Stimulated activated CD8-positive, alpha-beta memory T cell treated with anti-CD3 and anti-CD28 coated beads, Interleukin-4, amount 100 ng/mL, for 1 hour (primary cell): ENCODE measurements at places on chromosomes 1 and 21.

- DNase-seq = no peak
Measured at GRCh38 chr1:21662426-21663247, 6.5 kb downstream of the RAP1GAP start.

DNA sequence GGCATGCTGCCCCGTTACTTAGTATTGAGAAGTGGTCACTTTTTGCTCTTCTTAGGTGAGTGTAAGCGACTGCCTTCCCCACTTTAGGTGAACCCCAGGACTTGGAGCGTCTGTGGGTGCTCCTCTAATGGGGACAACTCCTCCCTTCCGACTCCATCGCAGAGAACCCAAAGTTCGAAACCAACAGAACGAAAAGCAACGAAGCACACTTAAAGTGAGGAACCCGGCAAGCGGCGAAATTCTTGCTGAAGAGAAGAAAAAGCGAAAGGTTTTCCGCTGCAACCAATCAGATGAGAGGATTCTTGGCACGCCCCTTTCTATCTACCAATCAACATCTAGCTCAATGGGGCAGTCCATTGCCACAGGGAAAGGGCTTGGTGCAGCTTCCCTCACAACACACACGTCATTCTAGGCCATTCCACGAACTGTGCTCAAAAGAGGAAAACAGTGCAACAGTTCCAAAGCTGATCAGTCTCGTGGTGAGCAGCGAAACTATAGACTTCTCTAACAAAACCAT, 709 bp upstream of the SUCO start:
- peak; percentile 59 for DNase-seq

DNA sequence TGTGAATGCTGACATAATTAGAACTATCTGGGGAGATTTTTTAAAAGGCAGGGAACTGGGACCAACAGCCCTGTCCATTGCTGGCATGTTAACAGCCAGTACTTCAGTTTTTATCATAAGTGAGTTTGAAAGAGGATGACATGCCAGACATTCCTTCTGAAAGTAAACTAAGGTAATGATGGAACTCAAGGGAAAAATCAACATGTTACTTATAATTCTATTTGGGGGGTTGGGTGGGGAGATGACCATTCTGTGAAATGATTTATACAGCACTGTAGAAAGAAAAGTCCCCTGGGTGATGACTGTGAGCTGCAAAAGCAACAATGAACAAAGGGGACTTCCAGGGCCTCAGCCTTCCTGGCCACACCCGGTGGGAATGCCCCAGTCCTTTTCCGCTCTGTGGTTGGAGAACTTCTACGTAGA, 5.4 kb upstream of the LAMC2 start:
- no peak for DNase-seq

DNA sequence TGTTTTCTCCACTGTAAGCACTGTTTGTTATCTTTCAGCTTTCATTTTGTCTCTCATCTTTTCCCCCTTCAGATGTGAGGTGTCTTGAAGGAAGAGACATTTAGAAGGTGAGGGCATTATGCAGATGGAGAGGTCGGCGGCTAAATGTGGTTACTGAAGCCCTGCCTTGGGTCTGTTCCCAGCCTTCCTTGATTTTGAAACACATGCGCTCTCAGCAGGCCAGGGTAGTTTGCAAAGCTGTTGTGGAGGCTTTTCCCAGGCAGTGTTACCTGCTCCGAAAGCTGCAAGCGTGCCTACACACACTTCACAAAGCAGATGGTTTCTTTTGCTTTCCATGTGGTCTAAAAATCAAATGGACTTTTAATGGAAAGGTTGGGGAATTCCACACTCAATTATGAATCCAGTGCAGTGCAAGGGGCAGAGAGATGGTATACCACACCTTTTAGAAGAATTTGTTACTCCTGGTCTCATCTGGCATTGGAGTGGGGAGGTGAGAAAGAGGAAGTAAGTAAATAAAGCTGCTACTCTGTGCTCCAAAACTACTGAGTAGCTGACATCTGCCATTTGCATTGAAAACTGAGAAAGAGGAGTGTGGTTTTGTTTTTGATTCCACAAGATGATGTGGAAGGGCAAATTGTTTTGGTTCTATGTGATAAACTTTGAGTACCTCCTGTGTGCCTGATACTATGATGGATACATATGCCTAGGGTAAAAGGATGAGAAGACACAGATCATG, 91.9 kb downstream of the NFIA start:
- DNase-seq = no peak

- DNase-seq = no peak
Measured at GRCh38 chr1:241589521-241589920, 50.6 kb downstream of the CHML start.

- no peak for DNase-seq
Measured at GRCh38 chr1:113415310-113416070, 25.2 kb downstream of the MAGI3 start.

- no peak for DNase-seq
Measured at GRCh38 chr1:220013497-220013896, 32.8 kb downstream of the EPRS1 start.

DNA sequence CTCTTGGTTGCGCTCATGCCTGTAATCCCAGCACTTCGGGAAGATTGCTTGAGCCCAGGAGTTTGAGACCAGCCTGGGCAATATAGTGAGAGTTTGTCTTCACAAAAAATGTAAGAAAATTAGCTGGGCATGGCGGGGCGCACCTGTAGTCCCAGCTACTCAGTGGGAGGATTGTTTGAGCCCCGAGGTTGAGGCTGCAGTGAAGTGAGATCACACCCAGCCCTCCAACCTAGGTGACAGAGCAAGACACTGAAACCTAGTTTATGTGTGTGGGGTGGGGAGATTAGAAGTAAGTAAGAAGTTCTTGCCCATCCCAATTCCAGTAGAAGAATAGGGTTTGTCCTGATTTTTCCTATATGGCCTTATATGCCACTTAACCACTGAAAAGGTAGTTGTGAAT, 2.0 kb downstream of the RPL5 start:
- no peak for DNase-seq

DNA sequence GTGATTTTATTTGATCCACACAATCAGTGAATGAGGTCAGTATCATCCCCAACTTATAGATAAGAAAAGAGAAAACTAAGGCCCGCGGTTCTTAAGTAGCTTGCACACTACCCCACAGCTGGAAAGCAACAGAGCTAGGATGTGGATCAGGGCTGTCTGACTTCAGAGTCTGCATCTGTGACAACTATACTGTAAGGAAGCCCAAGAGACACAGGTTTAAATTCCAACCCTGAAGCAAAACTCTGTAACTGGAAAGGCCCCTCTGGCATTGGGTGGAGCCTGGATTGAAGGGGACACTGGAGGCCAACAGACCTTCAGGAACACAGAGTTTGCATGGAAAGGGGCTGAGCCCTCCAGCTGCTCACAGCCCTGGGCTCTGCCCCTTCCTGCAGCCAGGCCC, 40.2 kb downstream of the LGR6 start:
- DNase-seq = no peak

DNA sequence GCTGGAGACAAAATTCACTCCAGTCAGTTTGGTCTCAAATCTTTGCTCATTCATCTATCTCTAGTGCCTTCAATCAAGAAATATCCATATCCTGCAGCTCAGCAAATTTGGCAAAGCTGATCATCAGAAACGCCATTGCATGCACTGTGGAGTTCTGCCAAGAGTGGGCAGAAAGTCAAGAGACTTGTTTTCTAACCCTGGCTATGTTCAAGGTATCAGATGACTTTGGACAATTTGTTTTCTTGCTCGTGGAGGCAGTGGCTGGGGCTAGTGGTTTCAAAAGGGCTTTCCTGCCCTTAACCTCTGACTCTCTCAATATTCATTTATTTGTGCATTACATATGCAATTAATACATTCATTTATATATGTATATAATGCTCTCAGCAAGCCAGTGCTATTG, 12.8 kb upstream of the LRRC52 start:
- DNase-seq = no peak

DNA sequence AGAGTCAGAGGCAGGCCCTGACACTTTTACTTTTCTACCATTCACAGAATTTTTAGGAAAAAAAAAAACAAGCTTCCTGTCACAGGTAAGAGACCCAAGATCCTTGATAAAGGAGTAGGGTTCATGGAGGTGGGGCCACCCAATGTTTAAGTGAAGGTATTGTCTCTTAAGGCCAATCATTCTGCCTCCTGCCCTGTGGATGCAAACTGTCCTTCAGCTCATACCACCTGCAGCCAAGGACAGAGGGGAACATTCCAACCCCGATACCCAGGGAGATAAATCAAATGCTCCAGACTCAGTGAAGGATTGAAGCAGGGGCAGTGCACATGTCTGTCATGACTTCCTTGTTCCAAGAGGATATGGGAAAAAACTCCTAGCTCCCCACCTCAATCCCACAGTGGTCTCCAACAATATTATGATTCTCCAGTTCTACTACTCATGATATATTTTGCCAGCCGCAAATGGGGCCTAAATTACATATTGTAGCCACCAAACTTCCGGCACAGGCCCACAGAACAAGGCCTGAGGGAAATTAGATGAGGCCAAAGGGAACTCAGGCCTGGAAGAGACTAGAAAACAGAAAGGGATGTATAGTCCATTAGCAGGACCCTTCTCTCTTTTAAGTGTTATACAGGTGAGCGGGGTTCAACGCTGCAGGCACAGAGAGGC, 59.5 kb downstream of the TRABD2B start:
- DNase-seq = no peak

DNA sequence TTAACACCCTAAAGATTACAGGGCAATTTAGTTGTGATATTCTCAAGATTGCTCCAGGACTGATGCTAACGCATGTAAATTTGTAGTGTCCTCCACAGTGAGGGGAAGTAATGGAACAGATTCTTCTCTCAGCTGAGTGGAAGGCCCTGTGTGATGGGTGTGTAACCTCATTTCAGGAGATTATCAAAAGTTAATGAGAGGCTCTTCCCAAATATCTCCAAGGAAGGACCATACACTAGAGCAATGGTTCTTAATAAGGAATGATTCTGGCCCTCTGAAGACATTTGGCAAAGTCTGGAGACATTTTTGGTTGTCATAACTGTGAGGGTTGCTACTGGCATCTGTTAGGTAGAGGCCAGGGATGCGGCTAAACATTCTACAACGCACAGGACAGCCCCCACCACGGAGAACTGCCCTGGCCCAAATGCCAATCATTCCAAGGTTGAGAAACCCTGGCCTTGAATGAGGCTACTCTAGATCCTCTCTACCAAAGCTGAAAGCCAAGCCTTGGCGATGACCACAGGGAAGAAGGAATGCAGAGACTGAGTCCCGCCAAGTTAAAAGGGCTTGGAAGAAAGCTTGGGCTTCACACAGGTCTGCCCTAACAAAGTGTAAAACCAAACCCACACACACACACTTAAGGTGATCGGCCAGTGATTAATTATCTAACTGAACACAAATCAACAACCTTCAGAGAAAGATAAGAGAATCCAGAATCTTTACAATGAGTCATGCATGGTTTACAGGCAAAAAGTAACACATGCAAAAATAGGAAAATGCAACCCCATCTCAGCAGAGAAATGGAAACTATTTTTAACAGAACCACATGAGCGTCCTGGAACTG, 135.8 kb downstream of the SYF2 start:
- DNase-seq = no peak

- no peak for DNase-seq
Measured at GRCh38 chr21:17371450-17371849, 141.4 kb upstream of the CXADR start.

GRCh38 chr21:45109831-45110492, 35.6 kb downstream of the ADARB1 start:
- DNase-seq = peak; percentile 9

DNA sequence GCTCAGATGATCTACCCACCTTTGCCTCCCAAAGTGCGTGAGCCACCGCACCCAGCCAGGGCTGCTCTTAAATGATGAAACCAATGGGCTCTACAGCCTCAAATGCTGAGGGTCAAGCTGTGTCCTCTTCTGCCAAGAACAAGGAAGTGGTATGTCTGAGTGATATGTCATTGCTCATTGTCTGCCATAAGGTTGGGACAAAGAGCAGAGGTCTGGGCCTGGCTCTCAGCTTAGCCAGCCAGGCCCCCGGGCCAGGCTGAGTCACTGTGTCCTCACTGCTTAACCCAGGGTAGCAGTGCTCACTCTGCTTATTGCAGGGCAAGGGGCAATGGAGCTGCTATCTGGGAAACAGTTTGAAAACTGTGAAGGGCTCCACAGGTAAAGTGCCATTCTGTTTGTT, 8.3 kb upstream of the ETS2 start:
- no peak for DNase-seq

GRCh38 chr1:87436534-87436933, 107.9 kb downstream of the LMO4 start:
- DNase-seq = no peak

- no peak for DNase-seq
Measured at GRCh38 chr1:8518490-8518801, 200.5 kb downstream of the SLC45A1 start.

DNA sequence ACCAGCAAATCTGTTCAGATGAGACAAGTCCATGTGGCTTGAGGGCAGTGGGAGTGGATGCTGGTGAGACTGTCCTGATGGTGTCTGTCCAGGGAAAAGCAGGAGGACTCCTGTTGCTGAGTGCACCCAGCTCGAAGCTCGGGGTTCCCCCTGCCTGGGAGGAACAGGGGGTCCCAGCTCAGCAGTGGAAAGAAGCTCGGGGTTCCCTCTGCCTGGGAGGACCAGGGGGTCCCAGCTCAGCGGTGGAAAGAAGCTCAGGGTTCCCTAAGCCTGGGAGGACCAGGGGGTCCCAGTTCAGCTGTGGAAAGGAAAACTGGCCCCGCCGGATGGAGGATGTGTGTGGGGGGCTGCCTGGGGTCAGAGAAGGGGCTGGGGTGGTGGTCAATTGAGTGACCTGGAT, 39.1 kb downstream of the CRYAA start:
- DNase-seq = no peak

DNA sequence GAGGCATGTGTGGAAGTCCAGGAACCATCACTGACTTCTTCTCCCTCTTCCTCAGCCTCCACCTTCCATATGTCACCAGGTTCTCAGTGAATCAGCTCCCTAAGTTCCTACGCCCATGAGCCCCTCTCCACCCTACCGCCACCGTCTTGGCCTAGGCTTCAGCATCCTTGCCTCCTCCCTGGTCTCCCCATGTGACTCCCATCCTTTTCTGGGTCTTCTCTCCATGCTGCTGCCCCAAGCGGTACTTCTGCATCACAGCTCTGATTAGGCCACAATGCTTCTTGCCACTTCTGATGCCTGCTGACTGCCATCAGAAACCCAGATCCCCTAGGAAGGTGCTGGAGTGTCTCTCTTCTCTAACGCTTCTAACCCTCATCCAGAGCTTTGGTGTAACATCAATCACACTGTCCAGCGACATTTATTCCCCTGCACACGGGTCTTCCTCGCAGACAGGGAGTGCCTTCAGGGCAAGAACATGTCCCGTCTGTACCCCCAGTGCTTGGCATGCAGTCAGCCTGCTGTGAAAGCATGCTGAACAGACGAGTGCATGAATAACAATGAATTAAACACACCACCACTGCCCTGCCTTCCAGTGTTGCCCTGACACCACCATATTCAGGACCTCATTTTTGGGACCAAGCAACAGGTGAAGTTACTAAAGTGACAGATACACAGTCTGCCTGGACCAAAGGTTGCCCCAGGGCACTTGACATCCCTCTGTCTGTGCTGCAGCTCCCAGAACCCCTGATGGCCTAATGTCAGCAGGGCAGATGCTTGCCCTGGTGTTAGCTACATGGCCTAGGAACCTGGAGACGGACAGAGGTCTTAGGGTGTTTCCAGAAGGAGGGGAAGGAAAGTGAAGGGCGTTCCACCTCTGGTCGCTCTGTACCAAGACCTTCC, 158.7 kb upstream of the EDN2 start:
- DNase-seq = no peak

- DNase-seq = no peak
Measured at GRCh38 chr1:3740752-3741151, 11.5 kb upstream of the CCDC27 start.

GRCh38 chr1:45769261-45769932, 18.9 kb upstream of the IPP start:
- DNase-seq = no peak

- no peak for DNase-seq
Measured at GRCh38 chr21:31142600-31142999, 104.3 kb upstream of the KRTAP19-8 start.
